ENCODE measurements at places on chromosomes 16 and 17.

GRCh38 chr16:79008036-79008868 lies 592.3 kb downstream of the MAF start:
- DNase-seq, result no peak

DNA sequence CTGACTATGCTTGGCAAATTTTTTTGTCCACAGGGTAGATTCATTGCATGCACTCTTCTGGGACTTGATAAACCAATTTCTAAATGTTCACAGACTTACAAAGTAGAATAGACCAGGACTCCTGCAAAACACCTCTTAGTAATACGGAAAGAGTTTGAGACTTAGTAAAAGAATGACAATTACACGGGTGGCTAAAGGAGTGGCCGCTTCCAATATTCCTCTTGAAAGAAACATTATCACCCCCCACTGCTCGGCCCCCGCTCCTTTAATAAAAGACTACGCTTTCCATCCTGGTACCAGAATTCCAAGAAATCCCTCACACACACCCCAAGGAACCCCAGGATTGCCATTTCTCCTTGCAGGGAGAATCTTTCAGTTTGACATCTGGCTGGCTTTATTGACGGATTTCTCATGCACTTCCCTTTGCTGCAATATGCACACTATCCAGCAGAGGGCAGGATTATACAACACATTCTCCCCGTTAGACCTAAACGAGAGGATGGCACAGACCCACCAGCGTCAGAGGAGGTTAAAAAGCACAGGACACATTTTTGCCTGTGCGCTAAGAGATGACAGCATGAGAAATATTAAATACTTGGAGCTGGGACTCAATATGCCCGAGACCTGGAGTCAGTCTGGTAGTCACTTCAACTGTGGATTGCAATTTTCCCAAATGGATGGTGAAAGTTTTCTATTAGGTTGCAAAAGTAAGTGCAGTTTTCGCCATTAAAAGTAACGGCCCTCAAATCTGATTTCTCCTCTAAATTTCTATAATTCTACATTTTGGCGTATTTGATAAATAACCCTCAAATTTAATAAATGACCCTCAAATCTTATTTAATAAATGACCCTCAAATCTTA lies 46.6 kb upstream of the NUDT7 start:
- DNase-seq, result no peak

DNA sequence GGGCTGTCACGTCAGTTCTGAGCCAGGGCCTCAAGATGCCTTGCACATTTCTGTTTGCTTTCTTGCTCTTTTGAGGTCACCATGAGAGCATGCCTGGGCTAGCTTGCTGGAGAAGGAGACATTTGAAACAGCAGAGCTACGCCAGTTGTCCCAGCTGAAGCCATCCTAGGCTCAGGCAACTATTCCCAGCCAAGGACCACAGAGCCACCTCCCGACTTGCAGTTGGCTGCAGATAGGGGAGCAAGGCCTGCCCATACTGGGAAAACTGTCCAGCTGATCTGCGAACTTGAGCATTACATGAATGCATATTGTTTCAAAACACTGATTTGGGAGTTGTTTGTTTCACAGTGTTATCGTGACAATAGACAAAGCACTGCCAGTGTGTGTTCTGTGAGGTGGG lies 340.8 kb downstream of the XYLT1 start:
- DNase-seq, result no peak

DNA sequence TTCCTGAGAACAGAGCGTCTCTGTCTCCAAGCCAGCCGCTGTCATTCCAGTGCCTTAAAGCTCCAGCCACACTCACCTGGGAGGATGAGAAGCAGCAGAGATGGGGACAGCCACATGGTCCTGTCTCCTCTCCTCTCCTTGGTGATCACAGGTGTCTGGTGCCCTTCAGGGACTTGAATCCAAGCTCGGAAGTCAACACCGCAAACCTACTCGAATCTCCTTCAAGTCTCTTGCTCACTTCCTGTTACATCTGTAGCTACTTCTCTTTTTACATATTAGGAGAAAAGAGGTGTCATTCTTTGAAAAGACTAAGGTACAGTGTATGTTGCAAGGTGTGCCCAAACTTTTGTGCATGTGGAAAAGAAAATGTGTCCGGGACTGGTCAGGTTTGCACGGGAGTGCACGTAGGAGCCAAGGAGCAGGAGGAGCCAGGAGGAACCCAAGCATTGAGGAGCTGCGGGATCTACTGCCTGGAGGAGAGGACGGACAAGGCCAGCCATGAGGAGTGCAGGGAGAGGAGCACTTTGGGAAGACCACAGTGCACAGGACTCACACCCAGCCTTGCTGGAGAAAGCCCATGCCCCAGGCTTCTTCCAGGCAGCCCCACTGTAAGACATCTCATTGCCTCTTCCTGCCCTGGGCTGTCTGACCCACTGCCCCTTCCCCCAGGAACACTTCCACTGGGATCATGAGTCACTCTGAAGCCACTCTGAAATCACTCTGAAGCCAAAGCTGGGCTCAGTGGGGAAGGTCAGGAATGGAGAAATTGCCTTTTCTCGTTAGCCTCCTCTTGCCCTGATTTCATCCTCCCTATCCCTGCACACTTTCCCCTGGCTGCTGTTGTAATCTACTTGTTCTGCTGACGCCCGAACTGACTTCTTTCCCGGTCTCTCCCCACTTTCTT lies at the start of gene CD300LD:
CD300LD (minus strand) TSS at position 197 of the 904 bp plus-strand sequence; CDS start at position 116, 81 bp downstream.
- no peak for DNase-seq

- DNase-seq, result no peak
These were observed 16.1 kb upstream of the TNFRSF13B start for GRCh38 chr17:16987830-16988601.

DNA sequence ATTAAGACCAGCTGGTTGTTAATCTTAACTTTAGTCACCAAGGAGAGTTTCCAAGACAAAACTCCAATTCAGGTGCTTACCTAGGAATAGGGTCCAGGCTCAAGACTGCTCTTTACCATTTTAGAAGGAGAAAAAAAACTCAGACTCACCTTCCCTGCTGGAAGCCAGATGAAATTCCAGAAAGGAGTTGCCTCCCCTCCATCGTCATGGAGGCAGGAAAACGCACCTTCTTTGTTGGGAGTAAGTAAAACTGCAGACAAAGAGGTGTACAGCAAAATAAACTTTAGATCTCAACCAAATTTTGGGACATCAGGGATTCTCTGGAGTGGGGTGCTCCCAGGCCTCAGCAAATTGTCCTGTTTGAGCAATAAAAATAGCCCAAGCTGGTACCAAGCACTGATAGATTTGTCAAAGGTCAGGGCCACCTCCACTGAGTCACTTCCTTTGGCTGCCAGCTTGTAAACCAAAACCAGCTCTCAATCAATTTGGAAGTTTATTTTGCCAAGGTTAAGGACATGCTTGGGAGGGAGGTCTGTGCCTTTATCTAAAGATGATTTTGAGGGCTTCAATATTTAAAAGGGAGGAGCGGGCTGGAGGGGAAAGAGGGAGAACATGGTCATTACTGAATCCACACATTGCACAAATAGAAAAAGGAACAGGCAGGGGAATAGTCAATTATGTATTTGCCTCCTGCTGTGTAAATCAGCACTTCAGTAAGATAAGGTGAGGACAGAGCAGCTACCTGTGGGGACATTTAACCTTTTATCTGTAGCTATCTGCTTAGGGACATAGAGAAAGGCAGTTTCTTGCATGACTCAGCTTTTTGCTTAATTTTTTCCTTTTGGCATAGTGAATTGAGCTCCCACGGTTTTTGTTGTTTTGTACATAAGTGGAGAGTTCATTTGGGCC lies 1.5 kb upstream of the ALDH3A2 start:
- no peak for DNase-seq

DNA sequence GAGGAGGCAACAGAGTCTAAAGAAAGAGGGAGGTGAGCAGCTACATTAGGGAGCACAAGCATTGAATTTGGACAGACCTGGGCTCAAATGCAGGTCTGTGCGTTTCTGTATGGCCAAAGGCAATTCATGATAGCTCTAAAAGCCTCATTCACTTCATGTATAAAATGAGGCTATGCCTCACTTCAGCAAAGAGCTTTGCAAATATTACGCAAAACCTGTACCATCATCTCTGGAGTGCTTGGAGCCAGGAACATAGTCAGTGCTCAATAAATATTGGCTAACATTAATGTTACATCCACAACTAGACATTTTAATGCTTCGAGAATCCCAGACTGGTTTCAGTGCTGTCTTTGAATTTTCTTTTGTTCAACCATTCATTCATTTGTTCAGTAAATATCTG lies 254.7 kb upstream of the CDH11 start:
- DNase-seq, result no peak

DNA sequence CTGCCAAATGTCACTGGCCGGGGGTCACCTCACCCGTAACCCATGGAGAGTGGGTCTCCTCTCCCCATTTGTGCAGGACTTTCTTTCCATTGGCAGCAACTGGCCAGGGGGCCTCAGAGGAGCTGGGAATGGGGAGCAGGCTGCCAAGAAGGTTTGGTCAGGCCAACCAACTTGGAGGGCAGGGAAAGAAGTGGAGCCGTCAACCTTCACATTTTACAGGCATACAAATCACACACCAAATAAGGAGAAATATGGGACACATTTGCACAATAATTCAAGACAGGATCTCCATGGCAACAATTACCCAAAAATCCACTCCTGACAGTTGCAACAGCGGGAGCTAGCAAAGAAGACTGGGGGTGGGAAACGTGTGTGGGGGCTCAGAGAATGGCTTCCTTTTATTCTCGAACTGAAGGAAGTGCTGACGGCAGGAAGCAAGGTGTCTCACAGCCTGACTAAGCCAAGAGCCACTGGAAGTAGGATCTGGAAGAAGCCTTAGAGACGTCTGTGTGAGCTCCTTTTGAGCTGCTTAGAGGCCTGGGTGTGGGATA lies 20.9 kb downstream of the RPRML start:
- no peak for DNase-seq

DNA sequence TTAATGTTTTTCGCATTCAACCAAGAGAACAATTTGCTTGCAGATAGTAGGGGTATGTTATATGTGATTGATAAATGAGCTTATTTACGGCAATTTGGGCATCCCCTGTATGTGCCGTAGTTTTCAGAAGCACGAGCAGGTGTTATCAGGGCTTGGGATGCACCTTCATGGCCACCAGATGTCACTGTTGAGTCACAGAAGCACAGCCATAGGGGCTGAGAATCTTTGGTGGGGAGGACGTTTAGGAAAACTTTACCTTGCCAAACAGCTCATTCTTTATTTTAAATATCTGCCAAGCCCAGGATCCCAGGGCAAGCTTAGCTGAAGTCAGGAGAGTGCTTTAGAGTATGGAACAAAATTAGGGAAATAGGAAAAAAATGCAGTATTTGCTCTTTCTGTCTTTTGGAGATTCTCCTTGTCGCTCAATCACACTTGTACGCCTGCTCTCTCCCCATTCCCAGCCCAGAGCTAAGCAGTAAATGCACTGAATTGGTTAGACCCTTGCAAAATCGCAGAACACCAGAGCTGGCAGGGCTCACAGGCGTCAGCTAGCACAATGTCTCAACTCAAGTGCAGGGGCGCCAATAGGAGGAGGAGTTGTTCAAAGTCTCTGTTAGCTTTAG lies 93.6 kb upstream of the MPHOSPH6 start:
- DNase-seq, result no peak

DNA sequence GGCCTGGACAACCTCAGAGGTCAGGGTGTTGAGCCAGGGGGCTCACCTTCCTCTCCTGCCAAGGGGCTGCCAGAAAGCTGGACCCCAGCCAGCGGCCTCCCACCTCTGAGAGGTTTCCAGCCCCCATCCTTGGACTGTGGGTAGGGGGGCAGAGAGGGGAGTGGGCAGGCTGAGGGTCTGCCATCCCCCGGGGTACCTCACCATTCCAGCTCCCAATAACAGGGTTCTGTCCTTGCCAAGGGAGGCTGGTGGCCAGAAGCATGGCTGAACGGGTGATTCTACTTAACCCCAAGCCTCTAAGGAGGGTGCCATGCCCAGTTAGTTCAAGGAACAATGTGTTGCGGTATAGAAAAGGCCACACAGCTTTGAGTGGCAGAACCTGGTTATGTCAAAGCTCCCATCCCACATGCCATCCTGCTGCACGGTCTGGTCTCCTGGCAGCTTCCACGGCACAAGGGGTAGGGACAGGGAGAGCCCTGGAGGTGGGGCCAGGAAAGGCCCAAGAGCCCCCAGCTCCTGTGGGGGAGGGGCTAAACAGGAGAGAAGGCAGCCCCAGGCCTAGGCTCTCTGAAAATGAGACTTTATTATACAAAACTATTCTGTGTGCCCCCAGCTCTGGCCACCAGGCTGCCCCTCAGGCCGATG lies 19.8 kb downstream of the B9D1 start:
- no peak for DNase-seq

GRCh38 chr17:13947499-13947898 lies 121.8 kb upstream of the COX10 start:
- DNase-seq, result no peak

GRCh38 chr17:80585890-80586845 lies 41.5 kb downstream of the RPTOR start:
- no peak for DNase-seq

- no peak for DNase-seq
These were observed 69.4 kb downstream of the YPEL2 start for GRCh38 chr17:59400858-59401257.

GRCh38 chr16:13193721-13194120 lies 292.3 kb downstream of the SHISA9 start:
- no peak for DNase-seq

- DNase-seq, result no peak
These were observed 117.6 kb downstream of the VPS53 start for GRCh38 chr17:596763-597644.

- DNase-seq, result no peak
These were observed 57.8 kb downstream of the LDHD start for GRCh38 chr16:75058806-75059205.

- DNase-seq, result no peak
These were observed 140.0 kb downstream of the CHD9NB start for GRCh38 chr16:52912565-52913173.

DNA sequence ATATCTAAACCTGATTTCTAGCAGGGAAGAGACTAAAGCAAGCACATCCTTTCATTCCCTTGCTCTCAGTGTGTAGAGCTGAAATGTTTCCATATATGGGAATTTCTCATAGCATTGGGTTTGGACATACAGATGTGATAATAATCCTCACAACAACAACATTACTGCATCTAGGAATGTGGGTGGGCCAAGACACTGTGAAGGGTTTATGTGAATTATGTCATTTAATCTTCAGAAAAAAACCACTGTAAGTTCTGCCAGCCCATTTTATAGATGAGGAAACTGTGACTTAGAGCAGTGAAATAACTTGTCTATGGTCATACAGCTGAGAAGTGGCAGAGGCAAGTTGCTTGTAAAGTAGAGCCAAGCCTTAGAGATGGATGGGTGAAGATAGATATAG lies 5.2 kb downstream of the OMG start:
- no peak for DNase-seq

Data from cortex of kidney (tissue), 1 donor.